HT1080 (cell line): ENCODE measurements at places on chromosomes 16 and 17.

DNA sequence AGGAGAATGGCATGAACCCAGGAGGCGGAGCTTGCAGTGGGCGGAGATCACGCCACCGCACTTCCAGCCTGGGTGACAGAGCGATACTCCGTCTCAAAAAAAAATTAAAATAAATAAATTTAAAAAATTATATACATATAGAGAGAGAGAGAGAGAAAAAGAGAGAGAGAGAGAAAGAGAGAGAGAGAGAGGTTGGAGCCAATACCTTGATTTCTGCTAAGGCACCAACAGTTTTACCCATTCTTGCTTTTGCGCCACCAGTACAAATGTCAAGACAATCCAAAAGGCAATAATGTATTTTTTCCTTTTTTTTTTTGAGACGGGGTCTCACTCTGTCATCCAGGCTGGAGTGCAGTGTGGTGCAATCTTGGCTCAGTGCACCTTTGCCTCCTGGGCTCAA, 17.2 kb downstream of the BRIP1 start:
- no peak for DNase-seq

DNA sequence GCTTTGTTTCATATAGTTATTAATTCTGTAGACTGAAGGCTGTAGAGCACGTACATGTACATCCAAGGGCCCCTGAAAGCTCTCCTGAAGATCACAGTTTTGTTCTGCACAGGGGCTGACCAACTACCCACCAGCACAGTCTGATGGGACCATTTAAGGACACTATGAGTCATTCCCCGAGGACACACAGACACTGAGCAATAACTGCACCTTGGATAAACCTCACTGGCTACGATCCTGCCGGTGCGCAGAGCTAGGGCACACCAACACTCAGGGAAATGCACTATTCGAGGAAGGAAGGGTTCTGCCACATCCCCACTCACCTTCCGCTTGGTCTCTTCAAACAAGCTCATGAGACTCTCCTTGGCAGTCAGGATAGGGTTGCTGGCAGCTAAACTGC, 20.3 kb downstream of the SMG6 start:
- no peak for DNase-seq

DNA sequence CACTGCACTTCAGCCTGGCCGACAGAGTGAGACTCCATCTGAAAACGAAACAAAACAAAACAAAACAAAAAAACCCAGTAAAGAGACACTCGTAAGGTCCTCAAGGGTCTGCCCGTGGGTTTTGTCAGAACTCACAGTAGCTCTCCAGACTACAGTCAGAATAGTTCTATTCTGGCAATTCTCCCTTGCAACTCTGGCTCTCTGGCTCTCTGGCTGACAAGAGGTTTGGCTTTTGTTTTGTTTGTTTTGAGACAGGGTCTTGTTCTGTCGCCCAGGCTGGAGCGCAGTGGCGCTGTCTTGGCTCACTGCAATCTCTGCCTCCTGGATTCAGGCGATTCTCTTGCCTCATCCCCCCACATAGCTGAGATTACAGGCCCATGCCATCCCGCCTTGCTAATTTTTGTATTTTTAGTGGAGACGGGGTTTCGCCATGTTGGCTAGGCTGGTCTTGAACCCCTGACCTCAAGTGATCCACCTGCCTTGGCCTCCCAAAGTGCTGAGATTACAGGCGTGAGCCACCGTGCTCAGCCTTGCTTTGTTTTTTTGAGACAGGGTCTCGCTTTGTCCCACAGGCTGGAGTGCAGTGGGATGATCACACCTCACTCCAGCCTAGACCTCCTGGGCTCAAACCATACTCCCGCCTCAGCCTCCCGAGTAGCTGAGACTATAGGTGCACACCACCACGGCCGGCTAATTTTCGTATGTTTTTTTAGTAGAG, 20.5 kb upstream of the CHP2 start:
- no peak for DNase-seq

GRCh38 chr16:11049396-11050059, 105.2 kb downstream of the CLEC16A start:
- DNase-seq, result no peak

DNA sequence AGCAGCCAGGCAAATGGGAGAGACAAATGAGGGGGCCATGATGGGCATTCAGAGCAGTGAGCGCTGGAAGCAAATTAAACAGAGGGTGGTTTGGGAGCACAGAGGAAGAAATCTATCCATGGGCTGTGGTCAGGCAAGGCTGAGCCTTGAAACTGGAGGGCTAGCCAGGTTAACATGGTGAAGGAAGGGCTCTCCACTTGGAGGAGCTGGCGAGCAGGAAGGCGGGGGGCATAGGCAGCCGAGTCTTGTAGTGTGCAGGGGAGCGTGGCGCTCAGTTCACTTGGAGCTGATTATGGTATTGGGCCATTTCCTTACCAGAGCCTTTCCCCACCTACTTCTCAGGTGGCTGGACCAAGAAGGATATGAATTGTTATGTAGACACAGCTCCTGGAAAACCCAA, 189.7 kb downstream of the SNX29 start:
- no peak for DNase-seq

- DNase-seq, result no peak
These were observed 68.6 kb upstream of the KIFC3 start for GRCh38 chr16:57870753-57871454.

DNA sequence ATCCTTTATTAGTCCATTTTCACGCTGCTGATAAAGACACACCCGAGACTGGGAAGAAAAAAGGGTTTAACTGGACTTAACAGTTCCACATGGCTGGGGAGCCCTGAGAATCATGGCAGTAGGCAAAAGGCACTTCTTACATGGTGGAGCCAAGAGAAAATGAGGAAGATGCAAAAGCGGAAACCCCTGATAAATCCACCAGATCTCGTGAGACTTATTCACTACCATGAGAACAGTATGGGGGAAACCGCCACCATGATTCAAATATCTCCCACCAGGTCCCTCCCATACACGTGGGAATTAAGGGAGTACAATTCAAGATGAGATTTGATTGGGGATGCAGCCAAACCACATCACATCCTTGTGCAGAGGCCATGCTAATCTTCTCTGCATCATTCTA, 35.0 kb upstream of the BCAR1 start:
- DNase-seq, result no peak

DNA sequence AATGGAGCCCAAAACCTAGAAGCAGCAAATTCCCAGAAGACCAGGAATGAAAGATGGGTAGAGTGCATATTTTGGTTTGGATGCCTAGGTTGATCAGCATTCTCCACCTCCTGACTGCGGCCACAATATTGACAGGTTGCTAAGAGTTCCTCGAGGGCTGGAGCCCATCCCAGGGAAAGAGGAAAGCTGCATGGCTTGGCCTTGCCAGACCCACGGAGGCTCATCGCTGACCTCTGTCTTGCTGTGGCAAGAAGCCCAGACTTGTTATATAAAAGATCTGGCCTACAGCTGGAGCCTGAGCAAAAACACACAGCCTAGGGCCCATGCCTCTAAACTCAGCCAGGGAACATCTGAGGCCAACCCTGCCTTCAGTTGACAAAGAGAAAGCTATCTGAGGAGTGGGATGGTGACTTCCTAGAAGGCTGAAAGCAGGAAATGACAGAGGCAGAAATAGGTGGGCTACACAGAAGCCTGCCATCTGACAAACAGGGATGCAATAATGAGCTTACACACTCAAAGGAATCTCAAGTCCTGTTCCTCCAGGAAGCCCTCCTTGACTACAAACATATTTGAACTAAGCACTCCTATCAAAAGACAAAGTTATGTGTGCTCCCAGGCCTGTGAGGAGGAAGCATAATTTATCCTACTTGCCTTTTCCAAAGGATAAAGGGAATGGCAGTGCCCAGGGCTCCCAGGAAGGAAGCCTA, 22.5 kb upstream of the SLC35B1 start:
- no peak for DNase-seq

- no peak for DNase-seq
These were observed 2.3 kb upstream of the MT1M start for GRCh38 chr16:56630134-56630533.

GRCh38 chr16:30656974-30657865, 1.0 kb upstream of the FBRS start:
- no peak for DNase-seq

DNA sequence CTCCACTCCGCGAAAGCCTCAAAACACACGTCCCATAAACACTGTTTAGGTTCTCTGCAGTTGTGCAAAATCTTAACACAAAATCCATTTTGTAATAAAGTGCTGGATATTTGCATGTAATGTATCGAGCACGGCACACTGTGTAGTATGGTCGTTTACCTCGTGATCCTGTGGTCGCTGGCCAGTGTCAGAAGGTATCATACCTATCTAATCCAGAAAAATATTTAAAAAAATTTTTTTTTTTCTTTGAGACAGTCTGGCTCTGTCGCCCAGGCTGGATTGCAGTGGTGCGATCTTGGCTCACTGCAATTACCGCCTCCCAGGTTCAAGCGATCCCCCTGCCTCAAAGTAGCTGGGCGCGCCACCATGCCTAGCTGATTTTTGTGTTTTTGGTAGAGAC, 996 bp downstream of the RPL38 start:
- no peak for DNase-seq

GRCh38 chr17:70716551-70716950, 547.2 kb downstream of the KCNJ2 start:
- no peak for DNase-seq

DNA sequence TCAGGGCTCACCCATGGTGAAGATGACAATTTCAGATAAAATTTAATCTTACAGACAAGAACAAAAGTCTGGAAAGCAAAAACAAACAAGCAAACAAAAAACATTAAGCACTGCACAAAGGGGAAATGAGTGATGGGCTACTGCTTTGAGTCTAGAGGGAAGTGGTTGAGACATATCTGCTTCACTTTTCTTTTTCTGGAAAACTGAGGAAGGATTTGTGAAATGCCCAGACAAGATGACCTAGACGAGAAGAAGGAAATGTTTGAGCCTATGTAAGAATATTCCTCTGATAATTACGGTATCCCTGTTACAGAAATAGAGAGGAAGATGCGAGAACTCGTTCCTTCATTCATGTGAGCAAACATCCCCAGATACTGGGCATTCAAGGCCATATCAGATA, 11.5 kb upstream of the HYDIN start:
- DNase-seq, result no peak

DNA sequence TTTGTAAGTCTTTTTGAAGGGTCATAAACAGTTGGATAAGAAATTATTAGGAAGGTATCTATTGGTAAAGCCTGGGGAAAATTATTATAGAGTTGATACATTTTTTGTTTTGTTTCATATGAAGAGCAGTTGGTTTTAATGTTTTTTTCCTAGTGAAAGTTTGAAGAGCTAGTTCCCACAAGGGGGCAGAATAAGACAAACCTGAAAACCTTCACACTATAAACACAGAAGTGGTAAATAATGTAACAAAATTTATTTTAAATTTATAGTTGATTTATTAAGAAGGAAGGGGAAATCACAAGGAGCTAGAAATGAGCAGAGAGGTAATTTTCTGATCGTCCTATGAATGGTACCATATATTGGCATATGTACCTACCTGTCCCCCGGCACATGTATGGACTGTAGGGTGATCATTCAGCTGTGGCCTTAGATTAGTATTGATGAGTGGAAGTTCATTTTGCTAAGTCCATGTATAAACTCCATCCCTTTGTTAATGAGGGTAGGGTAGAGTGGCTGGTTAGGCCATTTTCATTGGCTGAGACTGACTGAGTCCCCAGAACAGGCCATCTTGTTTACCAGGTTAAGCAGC, 116.3 kb downstream of the TANC2 start:
- DNase-seq, result peak; percentile 44

- no peak for DNase-seq
These were observed 87.5 kb upstream of the CLEC18A start for GRCh38 chr16:69863401-69864281.
